ENCODE measurements at places on chromosomes 7 and 10. TPM values are rescaled to one million over a fixed set of nuclear protein-coding genes. Genes with fewer than 3 reads are reported as not detected.
A peak's percentile ranks its signal among the peaks of the same experiment; 100 is the strongest.

Gene NPFFR1
- not detected for total RNA-seq

Gene SPAG6
- 0.46 TPM for total RNA-seq

Gene POU6F2
- 1.1 TPM for total RNA-seq

Gene ADIRF
- total RNA-seq: not detected

Gene FAM25C
- total RNA-seq: not detected

Gene ADK
- total RNA-seq: 13.1 TPM

Gene GRID2IP
- 0.08 TPM for total RNA-seq

- peak overlapping the region; percentile 59 for H3K4me3 ChIP-seq
- H3K27me3 ChIP-seq: peaks cover 26% of the 10 kb centered on the region
- no peak overlapping the region for H3K27ac ChIP-seq
- peaks cover 7% of the 10 kb centered on the region for H3K4me1 ChIP-seq
Measured at GRCh38 chr10:97771055-97771891, 526 bp downstream of the SFRP5 start.

DNA sequence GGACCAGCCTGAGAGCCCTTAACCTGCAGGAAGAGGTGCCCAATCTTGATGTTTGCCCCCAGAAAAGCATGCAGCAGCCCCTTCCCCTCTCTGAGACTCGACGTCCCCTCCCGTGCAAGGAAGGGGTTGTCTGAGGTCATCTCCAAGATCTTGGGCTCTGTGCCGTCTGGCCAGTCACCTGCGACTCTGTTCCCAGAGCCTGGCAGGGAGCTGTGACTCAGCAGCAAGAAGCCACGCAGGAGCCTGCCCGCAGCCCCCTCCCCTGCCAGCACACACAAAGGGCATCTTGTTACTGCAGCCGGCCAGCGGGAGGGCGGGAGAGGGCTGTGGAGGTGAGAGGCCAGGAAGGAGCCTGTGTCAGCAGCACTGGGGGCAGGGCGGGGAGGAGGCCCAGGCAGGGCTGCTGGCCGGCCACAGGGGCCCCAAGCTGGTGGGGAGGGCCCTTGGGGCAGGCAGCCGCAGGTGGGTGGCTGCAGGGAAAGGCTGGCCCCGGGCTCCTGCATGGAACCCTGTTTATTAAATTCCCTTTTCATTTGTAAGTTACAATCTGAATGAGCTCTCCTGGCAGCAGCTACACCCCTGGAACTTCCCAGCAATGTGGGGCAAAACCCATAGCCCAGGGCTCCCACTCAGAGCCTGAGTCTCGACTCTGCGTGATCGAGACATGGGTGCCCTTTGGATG, 103.7 kb upstream of the ZMIZ1 start:
- DNase-seq: peak; percentile 33
- peaks cover 6% of the 10 kb centered on the region for H3K27me3 ChIP-seq
- H3K4me1 ChIP-seq: peaks cover 40% of the 10 kb centered on the region
- H3K4me3 ChIP-seq: no peak overlapping the region
- H3K36me3 ChIP-seq: no peaks in the 10 kb centered on the region

- H3K36me3 ChIP-seq: no peaks in the 10 kb centered on the region
- no peak for DNase-seq
- H3K27ac ChIP-seq: no peak overlapping the region
Measured at GRCh38 chr7:131039355-131039762, 288.3 kb upstream of the MKLN1 start.

- peaks cover 27% of the 10 kb centered on the region for H3K36me3 ChIP-seq
- no peak for DNase-seq
- H3K4me3 ChIP-seq: no peak overlapping the region
- no peaks in the 10 kb centered on the region for H3K27me3 ChIP-seq
- no peaks in the 10 kb centered on the region for H3K4me1 ChIP-seq
Measured at GRCh38 chr10:25982107-25982506, 48.1 kb downstream of the MYO3A start.

DNA sequence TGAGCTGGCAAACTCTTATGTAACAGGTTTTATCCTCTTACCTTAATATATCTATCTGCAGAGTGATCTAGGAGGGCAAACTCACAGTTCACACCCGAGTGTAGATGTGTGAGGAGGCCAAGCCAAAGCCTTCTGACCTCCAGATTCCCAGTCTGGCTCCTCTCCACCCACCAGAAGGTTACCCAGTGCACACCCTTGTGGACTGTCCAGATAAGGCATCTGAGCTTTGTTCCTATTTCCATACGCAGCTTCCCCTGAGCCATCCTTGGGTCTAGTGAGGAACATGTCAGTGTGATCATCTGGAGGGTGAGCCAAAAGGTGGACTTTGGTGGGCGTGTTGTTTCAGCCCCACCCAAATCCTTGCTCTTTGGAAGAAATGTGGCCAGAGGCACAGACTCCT, 203.0 kb upstream of the MEOX2 start:
- peak; percentile 46 for DNase-seq
- no peaks in the 10 kb centered on the region for H3K36me3 ChIP-seq
- H3K27ac ChIP-seq: no peak overlapping the region
- H3K4me3 ChIP-seq: no peak overlapping the region
- peaks cover 6% of the 10 kb centered on the region for H3K4me1 ChIP-seq

DNA sequence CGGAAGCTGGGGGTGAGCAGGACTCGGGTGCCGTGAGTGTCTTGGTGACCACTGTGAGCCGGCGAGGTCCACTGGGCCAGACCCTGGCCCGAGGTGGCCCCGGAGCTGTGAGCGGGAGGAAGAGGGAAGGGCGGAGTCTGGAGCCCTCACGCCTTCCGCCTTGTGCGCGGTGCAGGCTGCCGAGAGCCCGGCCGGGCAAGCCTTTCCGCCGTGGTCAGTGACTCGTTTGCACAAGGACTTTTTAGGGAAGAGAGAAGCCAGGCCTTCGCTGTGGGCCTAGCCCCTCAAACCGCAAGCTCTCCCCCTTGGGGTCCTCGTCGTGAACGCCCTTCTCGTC, 40.9 kb upstream of the ZNF32 start:
- peak overlapping the region; percentile 85 for H3K4me3 ChIP-seq
- H3K27me3 ChIP-seq: peaks cover 10% of the 10 kb centered on the region
- DNase-seq: peak; percentile 51

DNA sequence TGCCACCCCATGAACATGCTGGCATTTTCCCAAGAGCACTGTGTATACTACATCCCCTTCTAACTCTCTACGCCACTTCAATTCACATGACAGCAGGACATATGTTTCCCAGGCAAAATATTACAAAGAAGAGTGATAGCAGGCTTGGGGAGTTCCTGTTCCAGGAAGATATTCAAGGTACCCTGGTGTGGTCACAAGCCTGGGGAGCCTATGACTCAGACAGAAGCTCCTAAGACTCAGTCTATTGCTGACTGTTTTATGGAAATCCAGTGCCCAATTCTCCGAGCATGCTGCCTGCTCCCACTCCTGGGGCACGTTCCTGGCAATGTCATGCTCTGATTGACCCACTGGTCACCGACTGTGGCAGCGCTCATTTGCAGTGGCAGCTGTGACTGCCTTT, 23.5 kb upstream of the ABLIM1 start:
- peaks cover 13% of the 10 kb centered on the region for H3K4me1 ChIP-seq
- no peak overlapping the region for H3K27ac ChIP-seq
- H3K4me3 ChIP-seq: no peak overlapping the region
- H3K36me3 ChIP-seq: no peaks in the 10 kb centered on the region
- peaks cover 3% of the 10 kb centered on the region for H3K27me3 ChIP-seq
- no peak for DNase-seq

DNA sequence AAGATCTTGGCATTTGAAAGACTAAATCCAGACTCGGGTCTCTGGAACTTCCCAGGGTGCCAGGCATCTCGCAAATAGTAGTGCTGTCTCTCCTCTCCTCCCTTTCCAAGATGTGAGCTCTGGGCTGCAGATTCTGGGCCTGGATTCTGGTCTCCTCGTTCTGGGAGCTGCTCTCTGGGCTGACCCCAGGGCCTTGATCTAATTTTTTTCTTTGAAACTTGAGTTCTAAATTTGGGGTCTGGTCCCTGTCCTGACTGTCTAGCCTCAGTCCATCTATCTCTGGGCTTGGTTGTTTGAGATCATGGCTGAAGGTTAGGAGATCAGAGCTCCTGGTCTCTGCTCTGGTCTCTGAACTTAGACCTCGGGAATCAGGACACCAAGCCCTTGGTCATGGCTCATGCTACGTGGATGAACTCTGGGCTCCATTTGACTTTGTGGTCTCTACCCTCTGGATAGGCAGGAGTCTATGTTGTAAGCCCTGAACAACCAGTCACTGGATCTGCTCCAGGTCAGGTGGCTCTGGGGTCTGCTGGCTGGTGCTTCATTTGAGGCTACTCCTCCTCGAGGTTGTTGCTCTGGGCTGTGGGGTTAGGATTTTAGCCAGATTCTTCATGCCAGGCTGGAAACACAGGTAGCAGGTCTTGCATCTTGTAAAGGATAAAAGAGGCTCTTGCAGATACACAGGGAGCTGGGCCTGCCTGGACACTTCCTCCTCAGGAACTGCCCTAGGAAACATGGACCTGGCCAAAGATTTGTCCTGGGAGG, 8.0 kb upstream of the MBL2 start:
- no peak for DNase-seq
- no peaks in the 10 kb centered on the region for H3K36me3 ChIP-seq
- no peaks in the 10 kb centered on the region for H3K4me1 ChIP-seq
- no peak overlapping the region for H3K27ac ChIP-seq
- peaks cover 5% of the 10 kb centered on the region for H3K27me3 ChIP-seq
- H3K4me3 ChIP-seq: no peak overlapping the region

DNA sequence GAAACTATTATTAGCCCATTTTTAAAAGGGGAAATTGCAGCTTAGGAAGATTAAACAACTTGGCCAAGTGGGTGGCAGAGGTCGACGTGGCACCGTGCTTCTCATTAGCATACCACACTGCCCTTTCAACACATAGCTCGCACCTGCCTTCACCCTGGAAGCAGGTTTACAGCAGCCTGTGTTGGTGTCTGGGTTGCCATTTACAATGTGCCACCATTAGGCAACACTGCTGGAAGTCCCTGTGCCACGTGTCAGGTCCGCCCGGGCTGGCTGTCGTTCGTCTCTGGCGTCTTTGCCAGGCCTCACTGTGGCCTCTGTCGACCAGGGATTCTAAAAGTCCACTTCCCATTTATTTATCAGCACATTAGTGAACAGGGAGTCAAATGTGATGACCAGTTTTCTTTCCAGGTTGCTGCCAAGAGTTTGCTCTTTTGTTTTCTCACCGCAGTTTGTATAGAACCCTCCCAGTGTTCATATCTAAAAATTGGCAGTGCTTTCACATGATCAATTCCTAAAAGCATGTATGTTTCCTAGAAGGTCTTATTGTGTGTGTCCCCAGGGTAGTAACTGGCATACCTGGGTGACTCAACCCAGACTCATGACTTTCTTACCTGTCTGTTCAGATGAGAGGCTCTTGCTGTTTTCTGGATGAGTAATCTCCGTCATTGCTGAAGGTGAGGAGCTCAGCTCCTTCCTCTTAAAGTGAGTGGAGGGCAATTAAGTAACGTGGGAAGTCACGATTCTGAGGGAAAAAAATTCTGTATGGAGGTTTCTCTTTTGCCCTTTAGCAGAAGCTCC, 9.2 kb downstream of the INSIG1 start:
- H3K4me1 ChIP-seq: no peaks in the 10 kb centered on the region
- H3K36me3 ChIP-seq: peaks cover 38% of the 10 kb centered on the region
- peak overlapping the region; percentile 13 for H3K27ac ChIP-seq
- H3K27me3 ChIP-seq: peaks cover 2% of the 10 kb centered on the region
- DNase-seq: no peak
- no peak overlapping the region for H3K4me3 ChIP-seq

- DNase-seq: peak; percentile 22
- no peak overlapping the region for H3K27ac ChIP-seq
- H3K4me3 ChIP-seq: no peak overlapping the region
- H3K4me1 ChIP-seq: peaks cover 2% of the 10 kb centered on the region
- H3K27me3 ChIP-seq: no peaks in the 10 kb centered on the region
Measured at GRCh38 chr10:19811540-19811939, 4.7 kb upstream of the PLXDC2 start.

- H3K27ac ChIP-seq: no peak overlapping the region
- no peak for DNase-seq
- peaks cover 1% of the 10 kb centered on the region for H3K27me3 ChIP-seq
- H3K36me3 ChIP-seq: no peaks in the 10 kb centered on the region
Measured at GRCh38 chr10:124351481-124352220, 67.1 kb downstream of the OAT start.

- H3K4me3 ChIP-seq: no peak overlapping the region
- H3K4me1 ChIP-seq: peaks cover 15% of the 10 kb centered on the region
- no peak for DNase-seq
- peaks cover 9% of the 10 kb centered on the region for H3K36me3 ChIP-seq
Measured at GRCh38 chr10:78045856-78046255, 12.2 kb downstream of the RPS24 start.

DNA sequence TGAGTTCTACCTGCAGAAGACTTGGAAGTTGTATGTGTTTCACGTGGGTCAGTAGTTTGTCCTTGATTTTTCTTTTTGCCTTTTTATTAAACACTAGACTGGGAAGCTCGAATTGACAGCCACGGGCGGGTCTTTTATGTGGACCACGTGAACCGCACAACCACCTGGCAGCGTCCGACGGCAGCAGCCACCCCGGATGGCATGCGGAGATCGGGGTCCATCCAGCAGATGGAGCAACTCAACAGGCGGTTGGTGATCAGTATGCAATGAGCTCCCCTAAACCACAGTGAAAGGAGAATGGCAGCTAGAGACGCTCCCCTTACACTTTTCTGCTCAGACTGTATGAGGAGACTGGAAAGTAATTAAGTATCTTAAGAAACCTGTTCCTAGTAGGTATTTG, 126.7 kb upstream of the STK17A start:
- DNase-seq: no peak
- no peaks in the 10 kb centered on the region for H3K36me3 ChIP-seq
- H3K27me3 ChIP-seq: no peaks in the 10 kb centered on the region

- peaks cover 4% of the 10 kb centered on the region for H3K4me1 ChIP-seq
- no peak overlapping the region for H3K27ac ChIP-seq
- H3K4me3 ChIP-seq: no peak overlapping the region
- DNase-seq: no peak
- no peaks in the 10 kb centered on the region for H3K27me3 ChIP-seq
- H3K36me3 ChIP-seq: no peaks in the 10 kb centered on the region
Measured at GRCh38 chr10:61655335-61655851, 7.3 kb upstream of the CABCOCO1 start.

DNA sequence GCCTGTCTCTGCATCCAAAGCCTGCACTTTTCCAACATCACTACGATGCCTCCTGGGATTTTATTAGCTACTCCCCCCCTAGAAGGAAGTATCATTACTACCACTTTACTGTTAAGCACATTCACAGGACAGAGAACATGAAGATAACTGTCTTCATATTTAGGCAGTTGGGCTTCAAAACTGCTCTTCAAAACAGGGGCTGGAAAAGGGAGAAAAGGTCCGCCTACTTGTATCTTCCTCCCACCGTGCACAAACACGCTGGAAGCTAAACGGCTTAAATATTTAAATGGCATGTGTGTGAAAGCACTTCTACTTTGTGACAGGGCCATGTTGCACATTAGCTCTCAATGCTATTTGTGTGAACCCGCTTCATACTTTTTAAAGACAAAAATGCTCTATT, 999 bp downstream of the ITIH5 start:
- H3K36me3 ChIP-seq: no peaks in the 10 kb centered on the region
- peak overlapping the region; percentile 88 for H3K4me3 ChIP-seq
- DNase-seq: no peak
- H3K27ac ChIP-seq: no peak overlapping the region

GRCh38 chr10:61376908-61377368, 76.2 kb downstream of the TMEM26 start:
- no peaks in the 10 kb centered on the region for H3K36me3 ChIP-seq
- no peaks in the 10 kb centered on the region for H3K4me1 ChIP-seq
- no peak overlapping the region for H3K4me3 ChIP-seq
- DNase-seq: no peak
- no peak overlapping the region for H3K27ac ChIP-seq

Measured in endothelial cell (in vitro differentiated cells).